ENCODE measurements at places on chromosomes 2 and 18.

DNA sequence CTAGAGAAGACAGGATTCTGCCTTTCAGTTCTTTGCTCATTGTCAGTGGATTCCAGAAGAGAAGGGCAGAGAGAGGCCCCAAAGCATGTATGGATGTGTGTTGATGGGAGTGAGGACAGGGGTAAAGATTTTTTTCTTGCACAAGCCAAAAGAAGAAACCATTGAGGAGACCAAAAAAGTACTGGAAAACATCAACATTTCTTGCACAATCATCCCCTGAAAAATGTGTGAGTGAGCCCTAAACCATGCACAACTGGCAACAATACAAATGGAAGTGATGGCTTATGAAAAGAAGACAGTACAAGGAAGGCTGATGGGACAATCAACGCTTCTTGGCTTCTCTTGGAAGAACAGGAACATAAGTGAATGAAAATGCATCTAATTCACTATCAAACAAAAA lies 5.6 kb upstream of the SMAD7 start:
- DNase-seq, result no peak

GRCh38 chr18:62027914-62028520 lies 135.2 kb upstream of the RNF152 start:
- DNase-seq, result no peak

DNA sequence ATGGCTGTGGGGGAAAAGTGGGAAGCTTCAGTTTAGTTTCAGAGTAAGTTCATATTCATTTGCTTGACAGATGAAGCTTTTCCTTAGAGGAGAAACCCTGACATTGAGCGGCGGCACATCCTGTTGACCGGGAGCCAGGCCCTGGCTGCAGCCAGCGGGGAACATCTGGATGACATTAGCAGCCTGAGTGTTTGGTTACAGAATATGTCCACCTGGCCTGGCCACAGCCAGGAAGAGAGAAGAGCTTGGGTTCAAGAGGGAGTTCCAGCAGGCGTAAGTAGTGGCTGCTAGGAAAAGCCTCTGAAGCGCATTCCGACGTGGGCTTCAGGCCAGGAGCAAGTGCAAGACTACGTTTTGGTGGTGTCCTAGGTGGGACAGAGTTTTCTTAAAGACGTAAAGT lies 144.9 kb upstream of the MYCN start:
- DNase-seq, result no peak

GRCh38 chr2:15892151-15892880 lies 48.0 kb upstream of the MYCN start:
- DNase-seq, result no peak

GRCh38 chr2:20530520-20530919 lies 83.6 kb downstream of the RHOB start:
- no peak for DNase-seq

Measured in RCC 7860 (cell line).